ENCODE measurements at places on chromosomes 5 and 9.

GRCh38 chr9:126893079-126893478, 21.5 kb upstream of the RALGPS1 start:
- no peak for DNase-seq

DNA sequence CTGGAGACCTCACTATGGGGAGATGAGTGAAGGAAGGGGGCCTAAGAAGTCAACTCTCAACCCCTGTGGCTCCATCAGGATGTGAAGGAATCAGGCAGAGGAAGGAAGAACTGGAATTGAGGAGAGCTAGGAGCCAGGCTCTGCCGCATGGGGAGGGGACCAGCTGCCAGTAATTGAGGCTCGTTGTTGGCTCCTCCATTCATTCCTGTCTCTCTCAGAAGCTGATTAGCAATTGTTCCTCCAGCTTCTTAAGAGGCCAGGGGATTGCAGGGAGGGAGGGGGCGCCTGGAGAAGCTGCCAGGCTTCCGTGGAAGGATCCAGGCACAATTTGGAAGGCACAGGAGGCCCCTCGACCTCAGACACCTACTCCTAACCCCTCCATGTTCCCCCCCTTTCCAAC, 20.5 kb upstream of the TTLL11 start:
- DNase-seq = no peak

- DNase-seq = no peak
Observed at GRCh38 chr9:8030095-8030494, 230.5 kb upstream of the DMAC1 start.

DNA sequence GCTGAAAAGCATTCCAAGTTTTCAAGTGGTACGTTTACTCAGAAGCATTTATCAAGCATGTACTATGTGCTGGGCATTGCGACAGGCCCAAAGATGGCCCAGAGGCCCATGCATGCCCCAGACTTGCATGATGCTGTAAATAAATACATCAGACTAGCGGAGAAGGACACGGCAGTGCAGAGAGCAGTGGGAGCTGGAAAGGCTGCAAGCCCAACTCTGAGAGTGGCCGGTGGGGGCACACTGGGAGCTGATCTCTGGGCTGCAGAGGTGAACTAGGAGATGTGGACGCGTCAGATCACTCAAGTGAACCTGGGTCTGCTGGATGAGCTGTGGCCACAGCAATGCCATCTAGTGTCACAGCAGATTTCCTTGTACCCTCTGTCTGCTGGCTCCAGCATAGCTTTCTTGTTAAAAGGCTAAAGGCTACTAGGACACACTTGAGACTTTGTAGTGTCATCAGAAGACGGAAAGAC, 246.9 kb downstream of the FANCC start:
- no peak for DNase-seq

DNA sequence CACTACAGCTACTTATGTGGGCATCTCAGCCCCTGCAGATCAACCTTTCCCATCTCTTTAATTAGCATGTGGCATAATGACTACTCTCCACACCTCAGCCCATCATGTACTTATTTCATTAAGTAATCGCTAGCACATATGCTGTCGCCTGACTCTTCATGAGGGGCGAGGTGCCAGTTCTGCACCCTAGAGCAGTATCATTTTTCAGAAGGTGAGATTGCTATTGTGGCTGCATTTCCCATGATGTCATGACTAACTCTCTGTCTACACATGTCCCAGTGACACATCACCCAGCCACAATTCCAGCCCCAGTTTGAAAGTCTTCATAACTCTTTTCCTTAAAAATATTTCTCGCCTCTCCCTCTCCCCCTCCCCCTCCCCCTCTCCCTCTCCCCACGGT, 7.6 kb upstream of the F2RL1 start:
- DNase-seq = no peak

DNA sequence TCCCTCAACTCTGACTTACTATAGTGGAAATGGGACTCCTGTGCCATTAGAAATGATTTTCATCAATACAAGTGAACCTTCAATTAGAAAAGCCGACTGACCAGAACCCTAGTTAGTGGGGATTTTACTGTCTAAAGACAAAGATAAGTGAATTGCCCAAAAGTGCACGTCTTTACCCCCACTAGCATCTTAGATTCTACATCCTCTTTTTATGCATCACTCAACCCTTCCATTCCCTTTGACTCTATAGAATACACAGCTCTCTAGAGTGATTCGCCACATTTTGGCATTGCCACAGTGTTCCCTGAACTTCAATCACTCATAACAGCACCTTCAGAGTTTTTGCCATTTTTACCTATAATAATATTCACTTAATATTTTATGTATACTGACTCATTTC, 226.6 kb downstream of the EBF1 start:
- DNase-seq = no peak

DNA sequence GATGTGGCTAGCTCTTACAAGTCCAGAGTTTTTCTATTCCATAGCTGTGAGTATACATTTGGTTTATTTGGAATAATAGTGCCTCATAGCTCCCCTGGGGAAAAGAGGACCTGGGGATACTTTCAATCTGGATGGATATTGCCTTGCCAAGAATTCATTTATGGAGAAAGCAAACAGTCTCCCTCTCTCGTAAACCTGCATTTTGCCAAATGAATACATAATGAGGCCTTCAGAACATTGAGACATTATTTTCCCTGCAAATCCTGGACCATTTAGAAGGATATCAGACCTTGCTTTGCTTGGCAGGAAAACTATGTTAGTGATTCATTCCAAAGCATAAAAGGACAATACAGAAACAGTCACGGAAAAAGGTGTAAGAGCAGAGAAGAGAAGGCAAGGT, 569.6 kb upstream of the BRINP1 start:
- no peak for DNase-seq

DNA sequence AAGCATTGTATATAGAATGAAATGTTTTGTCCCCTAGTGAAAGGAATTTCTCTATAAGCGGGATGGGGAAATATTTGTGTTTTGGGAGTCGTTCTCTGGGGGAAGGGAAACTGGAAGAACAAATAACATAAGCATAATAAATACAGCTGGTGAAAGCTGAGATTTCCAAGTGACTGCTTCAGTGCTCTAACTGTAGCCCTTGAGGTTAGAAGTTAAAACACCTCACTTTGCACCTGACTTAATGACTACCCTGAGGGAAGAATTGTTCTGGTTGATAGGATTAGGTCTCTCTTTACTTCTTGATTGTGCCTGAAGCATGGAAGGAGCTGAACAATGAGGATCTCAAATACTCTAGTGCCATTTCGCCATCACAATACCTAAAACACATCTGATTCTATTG, 307.4 kb downstream of the MAN2A1 start:
- no peak for DNase-seq

DNA sequence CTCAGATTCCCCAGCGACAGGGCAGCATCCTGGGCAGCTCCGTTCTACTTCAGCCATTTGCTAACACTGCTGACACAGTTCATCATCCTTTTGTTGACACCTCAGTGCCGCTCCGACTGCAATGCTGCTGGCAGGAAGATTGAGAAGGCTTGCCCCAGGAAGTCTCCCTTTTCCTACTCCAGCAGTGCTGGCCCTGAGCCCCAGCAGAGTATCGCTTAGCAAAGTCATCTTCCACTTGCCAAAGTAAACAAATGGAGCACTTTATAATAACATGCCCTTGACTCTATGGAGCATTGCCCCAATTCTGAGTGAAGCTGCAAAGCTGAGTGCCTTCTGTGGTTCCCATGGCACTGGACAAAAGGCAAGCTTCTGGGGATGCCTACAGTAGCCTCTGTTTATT, 32.2 kb downstream of the PRLR start:
- DNase-seq = no peak

DNA sequence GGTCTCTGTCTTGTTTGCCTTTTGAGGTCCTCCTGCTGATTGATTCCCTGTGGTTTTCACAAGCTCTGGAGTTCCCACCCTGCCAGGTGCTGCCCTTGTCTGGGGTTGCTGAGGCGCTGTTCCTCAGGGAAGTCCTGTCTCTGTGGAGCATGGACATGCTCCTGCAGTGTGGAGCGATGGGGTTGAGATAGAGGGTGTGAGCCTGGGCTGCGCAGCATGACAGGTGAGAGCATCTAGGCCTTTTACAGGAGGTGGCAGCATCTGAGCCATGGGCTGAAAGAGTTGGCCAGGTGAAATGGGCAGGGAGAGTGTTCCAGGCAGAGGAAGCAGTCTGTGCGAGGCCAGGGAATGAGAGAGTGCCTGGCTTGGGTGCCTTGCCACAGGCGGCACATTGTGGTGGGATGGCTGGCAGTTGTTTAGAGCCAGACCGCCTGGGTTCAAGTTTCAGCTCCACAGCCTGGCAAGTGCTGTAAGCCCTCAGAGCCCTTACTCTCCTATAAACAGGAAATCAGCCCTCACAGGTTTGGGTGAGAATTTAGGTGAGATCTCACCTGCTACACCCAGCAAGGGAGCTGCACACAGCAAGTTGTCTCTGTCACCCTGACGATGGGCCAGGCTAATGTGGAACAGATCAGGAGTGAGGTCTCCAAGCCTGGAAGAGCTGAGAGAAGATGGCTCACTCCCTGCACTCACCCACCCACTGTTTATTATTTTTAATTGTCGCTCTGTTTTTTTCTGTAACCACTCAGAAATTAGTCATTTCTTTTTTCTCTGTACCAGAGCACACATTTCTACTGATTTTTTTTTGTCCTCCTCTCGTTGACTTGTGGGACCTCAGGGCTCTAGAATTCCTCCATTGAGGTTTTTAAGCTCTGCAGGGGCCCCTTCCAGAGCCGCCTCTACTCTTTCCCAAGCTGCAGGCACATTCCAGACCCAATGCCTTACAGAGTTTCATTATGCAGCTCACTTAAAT, 19.6 kb downstream of the TCOF1 start:
- DNase-seq = no peak

- no peak for DNase-seq
Observed at GRCh38 chr5:177085985-177086653, 596 bp upstream of the FGFR4 start.
